ENCODE measurements at places on chromosomes 2 and 18.

GRCh38 chr2:146985753-146986152, 859.1 kb upstream of the ACVR2A start:
- no peak for DNase-seq

DNA sequence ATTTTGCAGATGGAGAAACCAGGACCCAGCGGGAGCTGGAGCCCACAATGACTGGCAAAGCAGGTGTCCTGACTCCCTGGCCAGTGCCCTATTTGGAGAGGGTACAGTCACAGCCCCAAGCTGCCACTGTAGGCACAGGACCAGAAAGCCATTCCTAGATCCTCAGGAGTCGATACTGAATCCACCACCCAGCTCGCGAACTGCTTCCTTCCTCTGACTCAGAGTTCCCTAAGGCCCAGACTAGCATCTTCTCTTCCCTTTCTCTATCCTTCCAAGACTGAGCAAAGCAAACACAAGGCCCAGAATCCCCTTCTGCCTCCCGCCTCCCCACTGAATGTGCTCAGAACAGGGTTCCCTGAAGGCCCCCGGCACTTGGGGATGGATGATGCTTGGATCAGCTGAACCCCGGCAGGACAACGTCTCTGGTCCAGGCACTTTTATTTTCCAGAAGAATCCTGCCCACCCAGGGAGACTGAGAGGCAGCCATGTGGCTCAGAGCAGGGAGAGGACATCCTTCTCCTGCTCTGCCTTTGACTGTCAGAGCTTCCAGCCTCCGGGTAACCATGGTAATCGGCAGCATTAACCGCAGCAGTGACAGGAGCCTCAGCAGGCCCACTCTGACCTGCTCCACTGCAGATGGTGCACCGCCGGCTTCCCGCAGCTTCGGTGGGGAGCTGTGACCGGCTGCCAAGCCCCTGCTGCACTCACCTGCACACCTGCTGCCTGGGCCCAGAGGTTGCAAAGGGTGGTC, 34.8 kb upstream of the KLHL29 start:
- DNase-seq: no peak

- DNase-seq: no peak
Observed at GRCh38 chr2:241762321-241762932, 14.2 kb upstream of the GAL3ST2 start.

DNA sequence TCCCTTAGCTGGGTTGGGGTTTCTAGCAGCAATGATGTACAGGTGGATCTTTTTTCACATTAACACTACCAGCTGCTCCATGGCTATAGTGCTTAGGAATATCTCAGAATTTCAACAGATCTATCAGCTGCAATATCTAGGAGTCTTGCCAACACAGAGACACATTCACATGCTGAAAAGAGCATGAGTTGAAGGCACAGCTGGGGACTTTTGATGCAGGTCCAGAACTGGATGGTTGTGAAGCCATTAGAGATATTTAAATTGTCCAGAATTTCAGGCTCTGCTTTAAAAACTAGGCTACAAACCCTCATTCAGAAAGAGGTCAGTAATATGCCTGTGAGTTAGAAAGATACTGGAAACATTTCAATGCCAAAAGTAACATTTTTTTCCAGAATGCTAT, 122.2 kb upstream of the CCDC195 start:
- peak; percentile 15 for DNase-seq

- DNase-seq: no peak
Observed at GRCh38 chr2:11417946-11418585, 47.9 kb downstream of the E2F6 start.

DNA sequence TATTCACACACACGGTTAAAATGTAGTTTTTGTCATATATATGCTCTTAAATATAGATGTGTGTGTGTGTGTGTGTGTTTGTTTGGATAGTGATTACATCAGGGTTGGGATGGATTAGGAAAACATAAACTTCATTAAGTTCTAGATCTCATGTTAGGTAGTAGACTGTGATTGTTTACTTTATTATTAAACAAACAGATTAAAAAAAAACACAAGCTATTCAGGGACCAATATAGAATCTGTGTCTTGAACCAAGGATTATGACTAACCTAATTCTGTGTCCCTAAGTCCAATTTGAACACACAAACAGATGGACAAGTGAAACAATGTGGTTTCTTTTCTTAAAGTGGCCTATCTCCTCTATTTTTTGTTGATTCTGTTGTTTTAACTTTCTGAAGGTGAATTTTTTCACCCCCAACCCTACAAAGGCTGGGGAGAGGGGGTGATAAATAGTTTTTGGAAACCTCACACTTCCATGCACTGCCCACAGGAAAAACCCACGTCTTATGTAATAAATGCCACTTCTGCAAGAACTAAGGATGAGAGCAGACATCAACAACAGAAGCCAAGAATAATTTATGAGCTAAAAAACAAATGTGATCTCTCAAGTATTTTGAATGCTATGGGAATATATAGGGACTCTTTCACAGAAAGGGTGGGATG, 40.7 kb downstream of the IL1R2 start:
- no peak for DNase-seq

- no peak for DNase-seq
Observed at GRCh38 chr2:20494241-20494640, 47.4 kb downstream of the RHOB start.

GRCh38 chr2:61885896-61886603, 2.4 kb downstream of the CCT4 start:
- DNase-seq: no peak

GRCh38 chr2:126300348-126300747, 355.6 kb upstream of the GYPC start:
- DNase-seq: no peak

- DNase-seq: no peak
Observed at GRCh38 chr2:54555318-54555837, 99.3 kb downstream of the SPTBN1 start.

DNA sequence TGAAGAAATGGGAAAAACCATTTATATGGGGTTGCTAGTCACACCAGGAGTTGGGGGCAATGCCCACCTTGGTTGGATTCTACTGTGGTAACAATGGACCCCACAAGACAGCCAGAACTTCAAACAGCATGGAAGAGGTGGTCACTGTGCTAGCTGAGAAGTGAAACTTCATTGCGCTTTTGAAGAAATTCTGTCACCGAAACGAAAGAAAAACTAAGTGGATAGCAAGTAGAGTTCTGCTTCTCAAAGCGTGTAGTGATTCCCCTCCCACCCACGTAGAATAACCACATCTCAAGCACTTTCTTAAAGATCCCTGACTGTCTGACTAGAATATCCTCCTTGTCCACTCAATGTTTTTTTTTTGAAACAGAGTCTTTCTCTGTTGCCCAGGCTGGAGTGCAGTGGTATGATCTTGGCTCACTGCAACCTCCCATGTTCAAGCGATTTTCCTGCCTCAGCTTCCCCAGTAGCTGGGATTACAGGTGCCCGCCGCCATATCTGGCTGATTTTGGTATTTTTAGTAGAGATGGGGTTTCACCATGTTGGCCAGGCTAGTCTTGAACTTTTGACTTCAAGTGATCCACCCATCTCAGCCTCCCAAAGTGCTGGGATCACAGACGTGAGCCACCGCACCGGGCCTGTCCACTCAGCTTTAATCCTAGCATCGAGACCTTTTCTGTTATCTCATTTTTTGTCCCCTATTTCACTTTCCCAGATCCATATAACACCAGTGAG, 30.1 kb upstream of the CCL20 start:
- DNase-seq: no peak

DNA sequence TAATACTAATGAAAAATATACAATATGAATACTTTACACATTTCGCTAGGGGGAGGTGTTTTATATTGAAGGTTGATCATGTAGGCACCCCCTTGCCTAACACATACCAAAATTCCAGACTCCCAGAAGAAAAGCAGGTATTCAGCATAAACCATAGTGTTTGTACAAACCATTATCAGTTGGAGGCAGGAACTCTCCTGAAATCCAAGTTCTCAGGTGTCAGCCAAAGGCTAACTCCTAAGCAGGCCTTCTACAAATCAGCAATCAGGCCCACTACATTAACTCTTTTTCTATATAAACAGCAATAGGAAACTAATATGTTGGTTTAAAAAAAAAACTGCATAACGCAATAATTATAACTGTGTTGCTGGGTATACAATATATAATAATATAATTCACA, 44.5 kb downstream of the MAP3K2 start:
- no peak for DNase-seq

DNA sequence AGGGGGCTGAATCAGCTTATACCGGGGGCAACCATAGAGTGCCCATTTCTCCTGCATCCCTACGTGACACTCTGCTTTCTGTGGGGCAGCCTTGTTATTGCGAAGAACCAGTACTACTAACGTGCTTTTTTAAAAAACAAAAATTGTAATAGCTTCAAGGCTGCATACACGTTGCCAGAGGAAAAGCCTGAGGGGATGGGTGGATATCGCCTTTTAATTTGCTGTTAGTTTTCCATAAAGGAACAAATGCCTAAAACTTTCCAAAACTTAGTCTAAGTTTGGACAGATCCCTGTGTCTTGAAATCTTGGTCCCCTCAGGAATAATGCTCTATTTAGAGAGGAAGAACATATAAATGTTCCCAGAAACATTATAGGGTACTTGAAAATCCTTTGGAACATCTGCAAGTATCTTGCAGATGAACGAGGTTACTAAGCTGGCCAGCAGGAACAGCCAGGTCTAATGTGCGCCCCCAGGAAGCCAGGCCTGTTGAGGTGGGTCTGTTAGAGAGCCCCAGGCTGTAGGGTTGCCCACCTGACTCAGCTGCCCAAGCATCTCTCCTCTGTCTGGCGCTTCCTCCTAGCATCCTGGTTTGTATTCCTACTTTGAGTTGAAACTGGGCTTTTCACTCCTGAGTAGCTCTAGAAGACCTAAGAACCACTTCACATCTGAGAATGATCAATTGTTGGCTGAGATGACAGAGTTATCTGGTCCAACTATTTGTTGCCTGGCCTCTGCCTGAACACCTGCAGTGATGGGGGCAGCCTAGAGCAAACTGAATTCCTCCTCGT, 96.9 kb downstream of the TGOLN2 start:
- no peak for DNase-seq

DNA sequence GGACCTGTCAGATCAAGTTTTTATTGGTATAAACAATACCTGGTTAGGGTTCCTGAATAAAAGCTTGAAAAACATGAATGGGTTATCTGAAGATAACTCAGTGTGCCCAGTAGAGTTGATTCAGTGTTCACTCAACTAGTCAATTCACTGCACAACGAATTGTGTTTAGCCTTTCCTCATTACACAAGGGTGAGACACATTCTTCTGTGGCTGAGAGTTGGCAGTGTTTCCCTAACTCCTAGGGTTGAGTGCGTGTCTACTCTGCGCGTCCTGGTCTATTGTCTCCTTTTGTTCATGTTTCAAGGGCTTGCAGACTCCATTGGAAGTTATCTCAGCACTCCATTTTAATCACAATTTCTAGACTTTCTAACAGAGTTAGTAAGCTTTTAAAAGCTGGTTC, 32.8 kb upstream of the TMEM178A start:
- DNase-seq: no peak

DNA sequence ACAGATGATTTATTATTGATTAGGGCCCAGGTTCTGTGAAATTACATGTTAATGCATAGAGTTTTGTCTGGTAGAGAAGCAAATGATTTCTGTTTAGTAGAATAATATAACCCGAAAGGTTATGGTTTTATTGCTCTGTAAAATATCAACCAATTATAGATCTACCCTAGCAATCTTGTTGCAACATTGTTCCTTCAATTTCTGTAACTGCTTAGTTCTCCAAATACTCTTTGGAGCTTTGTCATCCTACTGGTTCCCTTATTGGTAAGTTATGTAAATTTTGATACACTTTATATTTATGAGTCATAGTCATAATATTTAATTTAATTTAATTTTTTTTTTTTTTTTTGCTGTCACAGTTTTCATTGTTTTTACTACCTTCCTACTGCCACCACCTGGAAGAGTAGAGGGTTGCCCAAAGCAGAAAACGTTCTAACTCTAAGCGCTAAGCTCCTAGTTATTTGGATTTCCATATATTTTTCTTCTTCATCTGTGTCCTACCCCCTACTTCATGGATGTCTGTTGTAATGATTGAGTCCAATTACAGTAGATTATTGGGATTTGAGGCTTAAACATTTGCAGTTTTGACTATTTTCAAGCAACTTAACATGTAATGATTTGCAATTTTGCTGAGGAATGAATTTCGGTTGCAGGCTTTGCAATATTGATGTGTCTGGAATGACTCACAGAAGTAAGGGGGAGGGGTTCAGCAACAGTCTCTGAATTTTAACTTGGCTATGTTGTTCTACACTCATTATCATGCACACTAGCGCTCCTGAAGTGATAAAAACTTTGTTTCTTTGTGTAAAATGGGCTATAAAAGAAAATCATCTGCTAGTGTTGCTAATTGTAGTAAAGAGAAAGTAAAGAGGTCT, 51.1 kb downstream of the NABP1 start:
- no peak for DNase-seq

- no peak for DNase-seq
Observed at GRCh38 chr2:238278626-238279323, 9.6 kb downstream of the PER2 start.

DNA sequence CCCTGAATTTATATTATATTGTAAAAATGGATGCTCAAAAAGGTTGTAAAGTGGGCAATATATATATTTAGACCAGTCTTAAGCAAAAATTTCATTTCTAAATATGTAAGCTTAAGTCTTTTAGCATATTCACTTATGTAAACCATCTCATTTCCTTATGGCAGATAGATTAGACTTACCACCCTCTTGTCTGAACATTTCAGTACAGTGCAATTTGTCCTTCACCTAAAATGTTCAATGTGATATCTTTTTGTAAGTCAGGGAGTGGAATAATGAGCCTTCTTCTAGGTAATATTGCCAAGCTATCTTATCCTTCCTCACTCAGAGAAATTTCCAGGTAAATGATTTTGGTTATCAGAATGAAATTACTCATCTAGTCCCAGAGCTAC, 92.3 kb downstream of the KLF7 start:
- DNase-seq: no peak

GRCh38 chr2:39542523-39542922, 105.4 kb upstream of the MAP4K3 start:
- DNase-seq: peak; percentile 5

DNA sequence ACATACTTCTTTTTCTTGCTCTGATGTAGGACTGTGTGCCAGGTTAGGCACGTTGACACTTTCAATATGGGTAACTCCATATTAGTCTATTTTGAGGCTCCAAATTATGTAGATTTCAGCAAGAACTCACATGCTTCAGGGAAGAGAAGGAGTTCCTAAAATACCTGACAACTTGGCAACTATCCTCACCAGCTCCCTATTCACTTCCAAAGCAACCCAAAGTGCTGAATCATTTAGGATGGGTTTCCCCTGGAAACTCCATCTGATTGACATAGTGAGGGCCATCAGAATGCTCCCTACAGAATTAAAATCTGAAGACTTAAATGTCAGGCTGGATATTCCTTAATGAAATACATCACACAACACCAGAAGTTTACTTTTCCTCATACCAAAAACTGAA, 32.5 kb upstream of the NFU1 start:
- DNase-seq: no peak

GRCh38 chr2:169285531-169286235, 76.7 kb downstream of the LRP2 start:
- no peak for DNase-seq

- no peak for DNase-seq
Observed at GRCh38 chr2:178152977-178153376, 40.7 kb downstream of the RBM45 start.

All from NCI-H446 (cell line).